ENCODE measurements at places on chromosomes 11 and 22.

DNA sequence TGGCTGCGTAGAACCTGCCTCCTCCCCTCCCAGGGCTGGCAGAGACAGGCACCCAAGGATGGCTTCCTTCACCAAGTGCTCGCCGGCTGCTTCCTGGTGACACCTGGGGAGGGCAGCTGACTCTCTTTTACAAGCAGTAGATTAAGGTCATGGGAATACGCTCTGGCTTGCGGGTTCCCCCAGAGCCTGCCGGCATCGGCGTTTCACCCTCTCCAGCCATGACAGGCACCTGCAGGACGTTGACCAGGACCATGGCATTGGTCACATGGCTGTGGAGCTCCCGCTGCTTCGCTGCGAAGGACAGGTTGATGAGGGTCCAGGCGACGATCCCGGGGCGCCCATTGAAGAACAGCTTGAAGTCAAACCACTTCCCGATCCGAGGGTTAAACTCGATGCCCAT is 9.5 kb downstream of the DHCR7 start:
- DNase-seq, result no peak

GRCh38 chr11:78573681-78574080 is 983 bp downstream of the NARS2 start:
- DNase-seq, result no peak

- DNase-seq, result no peak
Measured at GRCh38 chr11:73787051-73787642, 527 bp upstream of the MRPL48 start.

GRCh38 chr11:32225571-32226285 is 134.9 kb downstream of the RCN1 start:
- no peak for DNase-seq

GRCh38 chr22:22929381-22930221 is 42.0 kb downstream of the IGLL5 start:
- DNase-seq, result no peak

Measured in activated T-cell treated with anti-CD3 and anti-CD28 coated beads for 4 hours (primary cell).